GM13977 (cell line): ENCODE measurements at places on chromosomes 13 and 19.
A peak's percentile ranks its signal among the peaks of the same experiment; 100 is the strongest.

DNA sequence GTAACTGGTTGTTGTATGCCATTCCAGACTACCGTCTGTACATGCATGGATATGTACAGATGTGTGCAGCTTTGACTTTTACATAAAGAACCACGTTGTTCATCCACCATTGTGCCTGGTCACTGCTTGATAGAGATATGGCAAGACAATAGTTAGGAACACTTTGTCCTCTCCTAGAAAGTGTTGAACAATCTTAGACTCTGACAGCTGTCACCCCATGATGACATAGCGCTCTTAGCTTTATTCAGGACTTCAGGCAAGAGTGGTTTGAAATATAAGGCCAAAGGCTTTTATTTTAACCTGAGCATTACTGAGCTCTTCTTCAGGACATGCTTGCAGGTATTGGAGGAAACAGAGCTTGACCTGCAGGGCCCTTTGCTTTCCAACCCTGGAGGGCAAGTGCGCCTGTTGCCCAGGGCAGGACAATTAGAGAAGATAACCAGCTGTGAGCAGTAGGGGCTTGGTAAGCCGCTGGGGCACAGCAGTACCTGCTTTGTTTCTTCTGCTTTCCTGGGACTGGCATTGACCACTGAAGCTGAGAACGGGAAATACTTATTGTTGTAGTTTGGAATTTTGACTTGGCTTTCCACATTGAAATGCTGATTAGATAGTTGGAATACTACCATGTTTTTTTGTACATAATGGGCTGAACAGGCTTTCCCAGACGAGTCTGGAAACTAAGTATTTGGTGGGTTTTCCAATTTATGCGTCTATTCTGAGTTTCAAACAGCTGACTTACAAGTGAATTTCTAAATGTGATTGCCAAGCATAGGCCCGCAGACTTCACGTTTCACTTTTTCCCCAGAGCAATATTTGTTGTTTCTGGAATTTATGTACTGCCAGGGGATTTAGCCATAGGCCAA lies 51.1 kb downstream of the GARRE1 start:
- DNase-seq, result no peak

- DNase-seq, result no peak
These were observed 22.0 kb downstream of the DPY19L3 start for GRCh38 chr19:32427536-32427935.

- DNase-seq, result no peak
These were observed 1.6 kb downstream of the MEX3D start for GRCh38 chr19:1566392-1567115.

DNA sequence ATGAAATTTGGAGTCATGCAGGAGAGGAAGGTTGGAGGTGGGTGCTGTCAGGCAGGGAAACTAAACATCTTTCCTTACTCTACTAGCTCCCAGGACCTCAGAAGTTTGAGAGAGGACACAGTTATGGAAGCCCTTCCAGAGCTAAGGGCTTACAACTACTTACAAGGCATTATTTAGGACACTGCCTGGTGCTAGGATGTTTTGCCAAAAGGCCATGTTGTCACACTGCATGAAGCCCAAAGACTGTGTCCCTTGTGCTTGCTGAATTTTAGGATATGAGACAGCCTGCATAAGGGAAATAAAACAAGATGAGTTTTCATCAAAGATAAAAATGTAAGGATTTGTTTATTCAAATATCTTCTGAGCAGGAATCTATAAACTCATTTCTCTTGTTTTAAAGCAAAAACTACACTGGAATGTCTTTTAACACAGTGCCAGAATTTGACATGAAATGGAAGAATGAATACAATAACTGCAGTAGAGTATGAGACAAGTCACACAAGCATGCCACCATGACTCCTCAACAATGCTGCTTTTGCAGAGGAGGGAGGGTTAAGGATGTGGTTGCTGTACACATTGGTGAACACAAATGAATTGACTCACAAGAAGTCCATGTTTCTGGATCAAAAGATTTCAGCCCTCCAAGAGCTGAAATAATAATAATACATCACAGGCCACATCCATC lies 258.4 kb downstream of the SPRY2 start:
- DNase-seq, result no peak

GRCh38 chr13:112803422-112803821 lies 113.6 kb downstream of the ATP11A start:
- peak; percentile 58 for DNase-seq

DNA sequence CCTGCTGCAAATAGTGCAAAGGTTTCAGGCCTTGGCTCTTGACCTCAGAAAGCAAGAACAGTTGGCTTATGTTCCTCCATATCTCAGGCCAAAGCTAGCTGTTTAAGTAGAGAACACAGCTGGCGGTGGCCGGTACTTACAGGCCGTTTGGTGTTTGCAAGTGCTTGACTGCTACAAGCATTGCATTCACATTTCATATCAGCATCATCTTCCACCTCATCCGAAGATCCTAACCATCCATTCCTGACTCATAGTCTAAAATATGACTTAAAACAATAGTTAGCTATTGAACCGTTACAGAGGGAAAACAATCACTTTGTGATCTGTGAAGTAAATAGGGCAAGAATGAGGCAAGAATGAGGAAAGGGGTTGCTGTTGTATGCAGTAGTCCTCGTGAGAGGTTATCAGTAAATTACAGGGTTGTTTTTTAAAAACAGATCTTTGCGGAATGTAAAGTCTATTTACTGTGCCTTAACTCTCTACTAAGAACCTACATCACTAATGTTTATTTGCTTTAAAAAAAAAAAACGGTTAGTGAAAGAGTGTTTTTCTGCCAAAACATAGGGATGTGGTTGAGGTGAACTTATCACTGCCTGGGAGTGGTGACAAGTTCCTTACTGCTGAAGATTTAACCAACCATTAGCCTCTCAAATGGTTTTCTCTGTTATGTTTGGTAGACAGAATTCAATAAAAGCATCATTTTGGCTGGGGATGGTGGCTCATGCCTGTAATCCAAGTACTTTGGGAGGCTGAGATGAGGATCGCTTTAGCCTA lies 21.6 kb upstream of the WDR88 start:
- DNase-seq, result no peak
